ENCODE measurements at places on chromosomes 11 and 22.

DNA sequence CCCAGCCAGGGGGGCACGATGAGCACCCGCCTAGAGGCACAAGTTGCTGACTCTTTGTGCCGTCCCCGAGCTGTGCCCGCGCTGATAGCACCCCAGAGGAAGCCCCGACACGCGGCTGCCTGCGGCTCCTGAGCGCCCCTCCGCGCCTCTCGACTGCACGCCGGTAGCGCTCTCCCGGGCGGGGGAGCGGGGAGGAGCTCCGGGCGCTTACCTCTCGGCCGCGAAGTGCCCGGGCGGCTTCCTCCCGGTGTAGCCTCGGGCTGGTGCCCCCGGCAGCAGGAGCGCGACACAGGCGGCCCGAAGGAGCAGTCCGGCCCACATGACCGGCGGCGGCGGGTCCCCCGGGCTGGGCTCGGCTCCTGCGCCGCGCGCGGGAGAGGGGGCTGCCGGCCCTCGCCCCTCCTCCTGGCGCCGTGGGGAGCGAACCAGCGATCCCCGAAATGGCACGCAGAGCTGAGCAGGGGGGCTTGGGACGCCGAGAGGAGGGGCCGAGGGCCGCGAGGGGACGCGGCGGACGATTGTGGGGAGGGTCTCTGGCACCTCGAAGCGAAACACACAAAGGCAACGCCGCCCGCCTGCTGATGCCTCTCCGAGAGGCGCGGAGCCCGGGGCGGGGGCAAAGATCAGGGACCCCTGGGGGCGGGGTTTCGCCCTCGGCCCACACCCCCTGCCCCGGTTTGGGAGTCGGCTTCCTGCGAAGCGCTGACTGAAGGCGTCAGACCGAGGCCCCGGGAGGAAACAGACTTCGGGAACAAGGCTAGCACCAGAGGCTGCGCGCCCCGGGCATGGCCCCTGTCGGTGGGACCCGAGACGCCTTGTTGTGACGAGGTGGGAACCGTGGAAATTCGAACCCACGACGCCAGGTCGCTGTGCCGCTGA lies at the start of gene VWCE:
Gene VWCE, minus strand, starts transcription at position 600 of the 879 bp plus-strand sequence. Its CDS starts 279 bp downstream, at position 321.
- peaks cover 5% of the 10 kb centered on the region for H3K36me3 ChIP-seq
- peak; percentile 83 for DNase-seq
- no peak within 1 kb of the TSS for H3K27ac ChIP-seq
- no peaks in the 10 kb centered on the region for H3K4me1 ChIP-seq

- H3K36me3 ChIP-seq: no peaks in the 10 kb centered on the region
- no peak overlapping the region for H3K27ac ChIP-seq
- H3K27me3 ChIP-seq: no peaks in the 10 kb centered on the region
- H3K4me1 ChIP-seq: 0 out of 2 replicates have a peak, but pooled peaks cover 2% of the 10 kb centered on the region
- no peak for DNase-seq
Observed at GRCh38 chr11:32309530-32310213, 125.7 kb downstream of the WT1 start.

DNA sequence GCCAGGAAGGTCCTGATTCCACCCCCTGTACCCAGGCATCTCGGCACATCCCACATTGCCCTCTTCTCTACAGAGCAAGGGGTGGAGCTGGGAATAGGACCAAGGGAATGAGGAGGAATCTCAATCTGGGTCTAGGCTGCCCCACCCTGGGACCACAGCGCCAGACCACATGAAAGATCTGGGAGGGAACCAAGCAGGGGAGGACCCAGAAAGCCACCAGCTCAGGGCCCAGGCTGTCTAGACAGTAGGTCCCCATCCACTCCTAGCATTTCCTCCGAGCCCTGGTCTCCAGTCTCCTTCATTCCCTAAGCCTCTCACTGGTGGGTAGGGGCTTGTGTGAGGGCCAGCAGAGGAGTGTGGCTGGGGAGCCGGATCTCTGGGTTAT lies 11.6 kb downstream of the PHLDB1 start:
- H3K27ac ChIP-seq: no peak overlapping the region
- no peaks in the 10 kb centered on the region for H3K27me3 ChIP-seq
- peaks cover 10% of the 10 kb centered on the region for H3K4me1 ChIP-seq
- no peak for DNase-seq

DNA sequence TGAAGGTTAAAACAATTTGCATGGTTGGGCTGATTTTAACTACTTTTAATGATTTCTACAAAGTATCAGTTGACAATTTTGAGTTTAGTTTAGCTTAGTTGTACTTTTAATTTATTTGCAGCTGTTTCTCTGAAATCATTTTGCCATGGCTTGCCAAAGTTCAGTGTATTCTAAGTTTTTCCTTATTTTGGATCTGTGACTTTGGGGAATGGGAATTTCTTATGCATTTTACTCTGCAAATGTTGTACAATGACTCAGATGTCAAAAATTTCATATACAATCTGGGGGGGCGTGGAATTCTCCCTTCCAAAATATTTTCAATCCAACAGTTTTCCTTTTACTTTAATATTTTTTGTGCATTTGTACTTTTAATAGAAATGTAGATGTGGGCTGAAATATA lies 8.9 kb upstream of the DCHS1 start:
- no peaks in the 10 kb centered on the region for H3K27me3 ChIP-seq
- H3K36me3 ChIP-seq: no peaks in the 10 kb centered on the region
- H3K27ac ChIP-seq: no peak overlapping the region
- no peaks in the 10 kb centered on the region for H3K4me1 ChIP-seq
- no peak for DNase-seq

GRCh38 chr22:42688241-42689211 lies 32.1 kb downstream of the A4GALT start:
- no peak overlapping the region for H3K27ac ChIP-seq
- no peaks in the 10 kb centered on the region for H3K4me1 ChIP-seq
- H3K36me3 ChIP-seq: no peaks in the 10 kb centered on the region
- H3K27me3 ChIP-seq: no peaks in the 10 kb centered on the region
- H3K4me3 ChIP-seq: no peak overlapping the region

Measured in H9 (cell line).